ENCODE measurements at places on chromosomes 2 and 18. TPM values are rescaled to one million over a fixed set of nuclear protein-coding genes. Genes with fewer than 3 reads are reported as not detected.

The EML4 gene
- 43.9 TPM for polyA plus RNA-seq

The ANKRD30BL gene
- polyA plus RNA-seq = not detected

The DNAJC5G gene
- not detected for polyA plus RNA-seq

GRCh38 chr2:237307474-237307873 lies 106.5 kb downstream of the COL6A3 start:
- DNase-seq = no peak

The DSG4 gene
- polyA plus RNA-seq = 0.04 TPM

The CHRND gene
- polyA plus RNA-seq = 177 TPM

The LRATD1 gene
- polyA plus RNA-seq = 10.9 TPM

GRCh38 chr2:179239838-179240237 lies 24.8 kb downstream of the SESTD1 start:
- no peak for DNase-seq

GRCh38 chr2:233030-233429 lies 30.8 kb downstream of the SH3YL1 start:
- DNase-seq = no peak

The HAUS1 gene
- 30.9 TPM for polyA plus RNA-seq

GRCh38 chr2:219234331-219234730 lies 4.7 kb downstream of the ANKZF1 start:
- no peak for DNase-seq

- DNase-seq = no peak
Observed at GRCh38 chr18:54323970-54324369, 33.7 kb downstream of the STARD6 start.

GRCh38 chr18:49933530-49934128 lies 120.3 kb upstream of the ACAA2 start:
- DNase-seq = no peak

The PLA2R1 gene
- 3.4 TPM for polyA plus RNA-seq

DNA sequence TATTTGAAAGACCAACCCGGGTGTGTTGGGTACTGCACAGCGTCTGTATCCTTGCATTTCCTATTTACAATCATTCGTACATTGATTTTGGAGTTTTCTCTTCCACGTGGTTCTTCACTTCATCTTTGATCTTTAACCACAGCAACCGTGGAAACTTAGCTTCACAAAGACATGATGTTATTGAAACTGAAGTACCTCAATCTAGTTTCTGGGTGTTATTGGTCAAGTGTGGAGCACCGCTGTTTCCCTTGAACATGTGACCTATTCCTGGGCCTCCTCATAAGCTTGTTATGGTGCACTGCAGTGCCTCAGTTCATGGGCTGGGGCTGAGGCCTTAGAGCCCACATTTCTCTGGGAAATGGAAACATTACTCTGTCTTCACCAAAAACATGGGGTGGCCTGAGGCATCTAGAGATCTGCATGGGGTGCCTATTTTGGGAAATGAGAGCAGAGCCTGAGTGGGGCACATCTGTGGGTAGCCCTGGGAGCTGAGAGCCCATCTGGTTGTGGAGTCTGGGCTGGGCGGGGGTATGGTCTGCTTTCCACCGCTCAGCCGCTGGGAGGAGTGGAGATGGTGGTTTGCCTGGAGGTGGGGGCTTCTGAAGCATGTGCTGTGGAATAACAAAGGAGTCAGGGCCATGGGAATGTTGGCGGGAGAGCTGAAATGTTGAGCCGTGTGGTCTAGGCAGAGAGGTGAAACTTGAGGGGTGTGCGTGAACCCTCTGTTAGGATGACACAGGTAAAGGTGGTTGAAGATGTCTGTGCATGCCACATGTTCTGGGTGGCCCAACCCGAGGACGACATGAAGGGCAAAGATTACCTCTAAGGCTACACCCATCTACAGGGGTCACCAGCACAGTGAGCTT lies 37.4 kb downstream of the ZNF236 start:
- no peak for DNase-seq

- DNase-seq = no peak
Observed at GRCh38 chr2:21330786-21331391, 207.1 kb downstream of the TDRD15 start.

- DNase-seq = peak; percentile 46
Observed at GRCh38 chr18:51666763-51667191, 469.3 kb upstream of the MEX3C start.

GRCh38 chr2:85307527-85307897 lies 20.3 kb downstream of the TGOLN2 start:
- DNase-seq = no peak

The EVA1A gene
- polyA plus RNA-seq = 4.8 TPM

DNA sequence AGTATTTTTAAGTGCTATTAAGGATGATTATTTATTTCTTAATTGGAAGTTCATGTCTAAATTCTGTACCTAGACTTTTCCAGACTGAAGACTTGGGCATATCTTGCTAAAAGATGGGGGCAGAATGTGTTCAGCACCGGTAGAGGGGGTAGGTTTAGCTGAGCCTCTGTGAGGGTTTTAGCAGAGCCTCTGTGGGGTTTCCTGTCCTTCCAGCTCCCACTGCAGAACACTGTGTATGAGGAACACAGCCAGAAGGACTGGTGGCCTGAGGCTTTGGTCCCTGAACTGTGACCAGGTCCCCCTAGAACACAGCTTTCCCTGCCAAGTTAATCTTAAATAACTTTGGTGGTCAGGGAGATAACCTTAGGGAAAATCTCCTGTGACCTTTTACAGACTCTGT lies 123.4 kb upstream of the EPC2 start:
- no peak for DNase-seq

The ICA1L gene
- 21.9 TPM for polyA plus RNA-seq

GRCh38 chr2:27857417-27858172 lies 32.6 kb downstream of the RBKS start:
- DNase-seq = no peak

The SLC35F6 gene
- polyA plus RNA-seq = 8.3 TPM

GRCh38 chr18:58484989-58485981 lies 143.6 kb downstream of the ALPK2 start:
- no peak for DNase-seq

The SPATA3 gene
- not detected for polyA plus RNA-seq

- DNase-seq = no peak
Observed at GRCh38 chr2:12071318-12071717, 324.9 kb downstream of the LPIN1 start.

- no peak for DNase-seq
Observed at GRCh38 chr2:177413703-177414102, 21.1 kb downstream of the AGPS start.

- no peak for DNase-seq
Observed at GRCh38 chr18:56615738-56616520, 22.5 kb downstream of the TXNL1 start.

The PLEKHB2 gene
- polyA plus RNA-seq = 21.5 TPM

DNA sequence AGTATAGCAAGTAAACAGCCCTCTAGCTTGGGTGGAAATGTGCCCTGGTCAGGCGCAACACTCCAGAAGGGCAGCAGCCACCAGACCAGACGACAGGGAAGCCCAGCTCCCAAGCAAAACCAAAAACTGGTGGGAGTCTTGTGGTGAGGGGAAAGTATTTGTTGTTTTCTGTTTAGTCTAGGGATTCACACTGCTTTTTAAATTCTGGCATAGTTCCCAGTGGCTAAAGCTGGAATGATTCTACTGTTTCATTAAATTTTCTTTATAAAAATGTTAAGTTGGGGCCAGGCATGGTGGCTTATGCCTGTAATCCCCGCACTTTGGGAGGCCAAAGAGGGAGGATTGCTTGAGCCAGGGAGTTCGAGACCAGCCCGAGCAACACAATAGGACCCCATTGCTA lies 38.5 kb downstream of the MERTK start:
- no peak for DNase-seq

The OTOF gene
- 29.6 TPM for polyA plus RNA-seq

The RAB6D gene
- polyA plus RNA-seq = 1.5 TPM

The MARCO gene
- polyA plus RNA-seq = not detected

GRCh38 chr2:176138526-176138922 lies 9.0 kb downstream of the HOXD8 start:
- DNase-seq = no peak

GRCh38 chr2:217096474-217097225 lies 236.8 kb upstream of the TNP1 start:
- no peak for DNase-seq

- DNase-seq = no peak
Observed at GRCh38 chr18:28281400-28281799, 104.5 kb upstream of the CDH2 start.

DNA sequence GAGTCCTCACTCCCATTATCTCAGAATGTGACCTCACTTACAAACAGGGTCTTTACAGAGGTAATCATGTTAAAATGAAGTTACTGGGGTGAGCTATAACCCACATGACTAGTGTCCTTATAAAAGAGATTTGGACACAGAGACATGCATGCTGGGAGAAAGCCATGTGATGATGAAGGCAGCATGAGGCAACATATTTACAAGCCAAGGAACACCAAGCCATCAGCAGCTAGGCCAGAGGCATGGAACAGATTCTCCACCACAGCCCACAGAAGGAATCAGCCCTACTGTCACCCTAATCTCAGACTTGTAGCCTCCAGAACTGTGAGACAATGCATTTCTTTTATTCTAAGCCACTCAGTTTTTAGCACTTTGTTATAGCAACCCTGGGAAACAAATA lies 171.9 kb downstream of the EN1 start:
- DNase-seq = no peak

GRCh38 chr2:136129601-136130000 lies 11.7 kb upstream of the CXCR4 start:
- DNase-seq = no peak

GRCh38 chr2:223976635-223977226 lies 19.5 kb downstream of the MRPL44 start:
- no peak for DNase-seq

- DNase-seq = no peak
Observed at GRCh38 chr2:152334701-152335015, 316 bp upstream of the FMNL2 start.

The UGT1A5 gene
- not detected for polyA plus RNA-seq

DNA sequence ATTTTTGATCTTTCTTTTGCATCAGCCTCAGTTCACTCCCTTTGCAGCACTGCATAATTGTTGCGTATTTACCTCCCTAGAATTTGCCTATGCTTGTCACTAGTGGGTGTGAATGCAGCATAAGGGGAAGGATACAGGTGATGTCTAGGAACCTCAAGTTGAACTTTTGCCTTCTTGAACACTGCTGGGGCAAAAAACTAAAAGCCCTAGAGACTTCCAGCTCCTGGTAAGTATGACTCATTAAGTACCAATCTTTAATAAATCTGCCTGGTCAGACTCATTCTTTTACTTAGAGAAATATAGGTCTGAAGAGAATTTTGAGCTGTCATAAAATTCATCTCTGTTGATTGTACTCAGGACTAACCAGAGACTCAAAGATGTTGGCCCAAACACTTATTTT lies 547.3 kb upstream of the FANCL start:
- DNase-seq = no peak

The SERPINB10 gene
- polyA plus RNA-seq = 0.32 TPM

All from muscle of arm (tissue), 14 donors.